ENCODE measurements at places on chromosomes 16 and 17.

GRCh38 chr17:59798111-59798510 lies 90.7 kb downstream of the VMP1 start:
- no peak for DNase-seq

GRCh38 chr17:36683387-36683786 lies 82.0 kb downstream of the MRM1 start:
- DNase-seq, result no peak

- no peak for DNase-seq
Measured at GRCh38 chr17:37312137-37312923, 63.5 kb upstream of the C17orf78 start.

GRCh38 chr17:21272881-21273792 lies 11.4 kb upstream of the MAP2K3 start:
- DNase-seq, result no peak

GRCh38 chr16:7689234-7689633 lies 356.6 kb downstream of the RBFOX1 start:
- DNase-seq, result no peak

DNA sequence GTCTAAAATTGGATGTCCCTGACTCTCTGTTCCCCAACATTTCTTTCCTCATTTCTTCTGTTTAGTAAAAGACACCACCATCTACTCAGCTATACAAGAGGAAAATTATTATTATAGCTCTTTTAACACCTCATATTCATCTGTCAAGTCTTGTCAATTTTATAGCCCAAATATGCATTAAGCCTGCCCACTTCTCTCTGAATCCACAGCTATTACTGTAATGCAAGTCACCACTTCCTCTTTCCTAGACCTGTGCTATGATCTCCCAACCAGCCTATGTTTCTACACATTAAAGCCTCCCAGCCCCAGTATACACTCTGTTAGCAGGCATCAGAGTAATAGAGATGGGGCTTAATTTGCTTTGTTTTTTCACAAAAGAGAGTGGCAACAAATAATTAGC lies 252.9 kb downstream of the GRIN2A start:
- no peak for DNase-seq

GRCh38 chr16:31402687-31403086 lies 9.6 kb downstream of the ITGAD start:
- no peak for DNase-seq

GRCh38 chr17:34178092-34178491 lies 77.0 kb upstream of the CCL2 start:
- DNase-seq, result no peak

DNA sequence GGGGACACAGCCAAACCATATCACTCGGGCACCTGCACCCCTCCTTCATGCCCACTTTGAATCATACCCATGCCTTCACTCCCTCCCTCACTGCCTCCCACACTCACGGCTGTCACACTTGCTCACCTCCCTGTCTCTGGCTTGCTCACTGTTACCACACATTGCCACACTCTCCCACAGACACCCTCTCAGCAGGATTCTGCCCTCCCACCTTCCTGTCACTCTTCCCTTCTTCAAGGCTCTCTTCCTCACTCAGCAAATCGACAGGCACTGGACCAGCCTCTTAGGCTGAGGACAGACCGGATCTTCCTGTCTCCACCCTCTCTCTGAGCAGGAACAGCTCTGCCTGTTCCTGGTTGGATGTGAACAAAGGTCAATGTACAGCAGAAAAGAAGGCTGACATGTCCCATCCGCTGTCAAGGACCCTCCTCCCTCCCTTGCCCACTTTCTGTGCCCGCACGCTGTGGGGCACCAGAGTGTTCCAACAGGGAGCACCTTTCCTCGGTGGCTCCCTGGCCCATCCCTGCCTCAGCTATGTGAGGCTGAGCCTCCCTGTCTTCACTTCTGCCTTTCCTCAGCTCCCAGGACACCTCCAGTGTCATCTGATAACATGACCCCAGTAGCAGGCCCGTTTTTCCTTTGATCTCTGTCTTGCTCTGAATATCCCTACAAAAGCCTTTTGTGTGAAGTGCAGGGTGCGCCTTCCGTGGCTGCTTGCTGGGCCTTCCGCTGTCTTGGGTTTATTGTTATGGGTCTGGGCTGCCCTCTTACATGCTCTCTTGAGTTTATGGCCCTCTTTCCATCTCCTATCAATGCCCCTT lies 47.0 kb downstream of the CCDC182 start:
- DNase-seq, result no peak

DNA sequence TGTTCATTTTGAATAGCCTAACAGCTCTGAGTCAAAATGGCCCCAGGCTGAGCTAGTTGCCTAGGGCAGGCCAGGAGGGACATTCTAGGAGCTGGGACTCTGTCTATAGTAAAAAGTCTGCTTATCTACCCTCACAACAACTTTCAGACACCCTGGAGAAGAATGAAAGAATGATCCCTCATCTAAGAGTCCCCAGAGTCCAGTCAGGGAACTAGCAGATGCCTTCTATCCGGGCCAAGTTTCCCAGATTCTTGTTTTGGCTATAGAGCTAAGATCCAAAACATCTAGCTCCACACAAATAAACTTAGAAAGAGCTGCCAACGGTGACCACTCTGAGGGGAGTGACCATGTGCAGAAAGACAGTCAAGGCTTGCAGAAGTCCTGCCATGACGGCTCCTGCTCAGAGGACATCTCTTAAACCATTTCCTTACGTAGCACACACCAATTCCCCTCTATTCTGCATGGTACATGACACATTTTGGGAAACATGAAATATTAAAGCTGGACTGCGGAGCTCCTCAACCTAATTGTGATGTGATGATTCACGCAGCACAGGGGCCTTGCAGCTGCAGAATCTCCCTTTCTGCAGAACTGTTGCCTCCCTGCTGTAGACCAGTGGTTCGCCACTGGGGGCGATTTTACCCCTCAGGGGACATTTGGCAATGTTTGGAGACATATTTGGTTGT lies 24.2 kb downstream of the FAM20A start:
- DNase-seq, result no peak

- no peak for DNase-seq
Measured at GRCh38 chr16:57169327-57169726, 16.5 kb downstream of the PSME3IP1 start.

DNA sequence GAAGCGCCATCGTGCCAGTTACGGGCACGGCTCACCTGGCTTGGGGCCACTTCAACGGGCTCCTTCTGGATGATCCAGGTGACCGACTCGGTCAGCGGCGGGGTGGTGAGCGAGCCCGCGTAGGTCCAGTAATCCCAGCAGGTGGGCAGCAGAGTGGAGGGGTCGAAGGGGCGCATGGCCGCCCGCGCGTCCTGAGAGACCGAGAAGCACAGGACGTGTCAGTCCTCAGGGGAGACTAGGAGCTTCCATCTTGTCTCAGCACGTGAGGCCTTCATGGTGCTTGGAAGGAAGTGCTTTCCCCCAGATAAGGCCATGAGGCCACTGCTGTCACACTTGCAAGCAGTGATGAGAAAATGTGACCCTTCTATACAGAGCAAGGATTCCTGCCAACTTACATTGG lies 22.5 kb upstream of the SLC7A5 start:
- no peak for DNase-seq

DNA sequence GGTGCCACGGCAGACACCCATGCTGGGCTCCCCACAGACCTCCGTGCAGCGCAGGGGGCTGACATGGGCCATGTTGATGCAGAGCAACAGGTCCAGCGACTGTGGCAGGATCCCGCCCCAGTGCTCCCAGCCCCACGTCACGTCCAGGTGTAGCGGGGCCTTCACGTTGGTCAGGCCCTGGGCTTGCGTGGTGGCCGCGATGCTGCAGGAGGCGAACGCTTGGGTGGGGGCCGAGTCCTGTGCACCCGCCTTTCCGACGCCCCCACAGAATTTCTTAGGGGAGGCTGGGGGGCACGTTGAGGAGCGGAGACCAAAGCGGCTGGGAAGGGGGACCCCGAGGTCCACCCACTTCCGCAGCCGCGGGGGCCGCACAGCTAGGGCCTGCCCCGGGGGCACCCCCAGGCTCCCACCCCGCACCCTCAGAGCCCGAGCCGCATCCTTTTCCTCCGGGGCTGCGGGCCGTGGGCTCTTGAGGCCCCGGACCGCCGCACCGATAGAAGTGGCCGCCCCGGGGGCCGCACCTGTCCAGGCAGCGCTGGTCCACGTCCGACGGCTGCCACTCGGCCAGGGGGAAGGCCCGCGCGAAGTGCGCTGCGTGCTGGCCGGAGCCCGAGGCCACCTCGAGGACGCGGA lies 416 bp downstream of the METTL26 start:
- DNase-seq, result no peak

- no peak for DNase-seq
Measured at GRCh38 chr17:13917634-13918033, 151.7 kb upstream of the COX10 start.

GRCh38 chr16:19781226-19781625 lies 63.2 kb downstream of the IQCK start:
- DNase-seq, result no peak

DNA sequence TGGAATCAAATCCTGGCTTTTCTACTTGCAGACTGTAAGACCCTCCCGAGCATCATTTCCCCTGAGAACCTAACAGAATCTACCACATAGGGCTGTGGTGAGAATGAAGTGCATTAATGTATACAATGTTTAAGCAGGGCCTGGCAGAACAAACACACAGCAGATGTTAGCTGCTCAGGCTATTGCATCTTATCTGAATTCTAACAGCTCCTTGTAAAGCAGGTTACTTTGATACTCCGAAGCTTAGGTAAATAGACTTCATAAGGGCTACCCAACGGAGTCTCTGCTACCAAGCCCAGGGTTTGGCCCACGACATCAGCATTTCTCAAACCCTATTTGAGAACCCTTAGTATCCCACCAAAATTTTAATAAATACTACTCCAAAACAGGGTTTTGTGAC lies 24.4 kb upstream of the NOS2 start:
- DNase-seq, result no peak

GRCh38 chr17:82246365-82247181 lies 17.7 kb downstream of the SLC16A3 start:
- no peak for DNase-seq

DNA sequence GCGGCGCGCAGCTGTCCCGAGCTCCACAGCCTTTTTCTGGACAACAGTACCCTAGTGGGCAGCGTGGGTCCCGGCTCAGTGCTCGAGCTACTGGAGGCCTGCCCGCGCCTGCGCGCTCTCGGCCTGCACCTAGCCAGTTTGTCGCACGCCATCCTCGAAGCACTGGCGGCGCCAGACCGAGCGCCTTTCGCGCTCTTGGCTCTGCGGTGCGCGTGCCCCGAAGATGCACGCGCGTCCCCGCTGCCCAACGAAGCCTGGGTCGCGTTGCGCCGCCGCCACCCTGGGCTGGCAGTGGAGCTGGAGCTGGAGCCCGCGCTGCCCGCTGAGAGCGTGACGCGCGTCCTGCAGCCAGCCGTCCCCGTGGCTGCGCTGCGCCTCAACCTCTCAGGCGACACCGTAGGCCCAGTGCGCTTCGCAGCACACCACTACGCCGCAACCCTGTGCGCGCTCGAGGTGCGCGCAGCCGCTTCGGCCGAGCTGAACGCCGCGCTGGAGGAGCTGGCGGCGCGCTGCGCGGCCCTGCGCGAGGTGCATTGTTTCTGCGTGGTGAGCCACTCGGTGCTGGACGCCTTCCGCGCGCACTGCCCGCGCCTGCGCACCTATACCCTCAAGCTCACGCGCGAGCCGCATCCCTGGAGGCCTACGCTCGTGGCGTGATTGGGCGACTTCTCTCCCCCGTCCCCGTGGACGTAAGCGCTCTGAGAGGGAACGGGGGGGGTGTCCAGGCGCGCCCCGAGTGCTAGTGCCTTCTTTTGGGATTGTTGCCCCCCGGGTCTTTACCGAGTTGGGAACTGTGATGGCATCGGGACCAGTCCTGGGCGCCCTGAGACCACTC lies 1.2 kb upstream of the HSF4 start:
- no peak for DNase-seq

GRCh38 chr16:54286090-54286365 lies 559 bp downstream of the IRX3 start:
- no peak for DNase-seq

DNA sequence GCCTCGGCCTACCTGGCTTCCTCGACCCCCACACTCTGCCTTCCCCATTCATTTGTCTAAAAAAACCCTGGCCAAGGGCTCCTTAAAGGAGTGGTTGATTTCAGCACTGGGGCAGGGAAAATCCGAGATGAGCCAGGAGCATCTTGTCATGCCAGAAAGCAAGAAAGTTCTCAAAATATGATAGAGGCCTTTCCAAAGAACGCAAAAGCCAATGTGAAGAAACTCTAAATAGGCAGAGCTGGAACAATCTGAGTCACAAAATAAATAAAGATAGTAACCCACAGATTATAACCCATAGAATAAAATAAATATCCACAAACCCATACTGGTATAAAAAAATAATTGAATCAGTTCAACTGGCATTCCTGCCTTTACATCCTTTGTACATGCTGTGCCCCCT lies 192.3 kb upstream of the SALL1 start:
- no peak for DNase-seq

GRCh38 chr16:76346210-76346609 lies 69.0 kb downstream of the CNTNAP4 start:
- DNase-seq, result no peak

GRCh38 chr16:57349212-57350031 lies 9.2 kb upstream of the CCL22 start:
- peak; percentile 71 for DNase-seq

GRCh38 chr17:42337442-42337841 lies 49.1 kb downstream of the STAT5A start:
- no peak for DNase-seq

GRCh38 chr16:74768239-74768638 lies 6.4 kb downstream of the FA2H start:
- DNase-seq, result no peak

GRCh38 chr17:27413792-27414191 lies 42.5 kb upstream of the KSR1 start:
- DNase-seq, result peak; percentile 28

- DNase-seq, result peak; percentile 21
Measured at GRCh38 chr16:81758376-81758775, 20.7 kb upstream of the PLCG2 start.

DNA sequence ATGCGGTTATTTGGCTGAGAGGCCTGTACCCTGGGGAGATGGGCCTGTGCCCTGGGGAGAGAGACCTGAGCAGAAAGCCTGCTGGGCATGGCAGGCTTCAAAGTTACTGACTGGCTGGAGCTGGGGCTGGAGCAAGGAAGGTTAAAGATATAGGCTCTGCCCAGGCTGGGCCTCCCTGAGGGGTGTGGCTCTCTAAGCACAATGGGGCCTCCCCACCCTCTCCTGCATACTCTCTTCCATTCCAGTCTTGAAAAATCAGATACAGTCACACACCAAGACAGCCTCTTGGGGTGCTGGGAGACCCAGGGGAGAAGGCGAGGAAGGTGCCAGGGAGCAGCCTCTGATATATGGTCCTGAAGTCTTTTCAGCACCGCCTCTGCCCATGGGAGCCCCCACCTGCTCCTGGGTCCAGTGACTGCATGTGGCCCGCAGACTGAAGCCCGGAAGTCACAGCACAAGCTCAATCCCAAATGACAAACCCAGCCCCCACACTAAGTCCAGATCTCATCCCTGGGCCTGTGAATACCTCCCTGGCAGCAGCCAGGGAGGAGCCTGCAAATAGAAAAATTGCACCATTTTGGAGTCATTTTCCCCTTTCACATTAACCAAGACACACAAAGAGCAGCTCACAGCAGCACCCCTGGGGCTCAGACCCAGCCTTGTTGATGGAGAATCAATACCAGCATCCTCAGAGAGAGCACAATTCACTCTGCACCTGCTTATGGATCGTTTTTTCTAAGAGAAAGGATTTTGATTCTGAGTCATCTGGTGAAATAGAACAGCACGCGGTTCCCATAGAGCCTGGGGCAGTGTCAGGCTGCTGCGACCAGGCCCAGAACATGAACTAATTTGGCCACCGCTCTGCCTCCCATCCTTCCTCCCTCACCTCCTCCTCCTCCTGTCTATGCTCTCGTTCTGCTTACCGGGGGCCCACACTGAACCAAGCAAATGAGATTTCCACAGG lies 25.6 kb upstream of the CACNG1 start:
- DNase-seq, result no peak
